Sigmoid colon (tissue), 7 donors: ENCODE measurements at places on chromosomes 7 and 10.

- no peak overlapping the region for H3K27ac ChIP-seq
- H3K36me3 ChIP-seq: peaks cover 29% of the 10 kb centered on the region
- peaks cover 10% of the 10 kb centered on the region for H3K4me1 ChIP-seq
Measured at GRCh38 chr10:75018251-75018650, 93.2 kb upstream of the SAMD8 start.

- no peak overlapping the region for H3K4me3 ChIP-seq
- H3K27me3 ChIP-seq: no peaks in the 10 kb centered on the region
- H3K4me1 ChIP-seq: peaks cover 7% of the 10 kb centered on the region
- no peaks in the 10 kb centered on the region for H3K36me3 ChIP-seq
- no peak for DNase-seq
Measured at GRCh38 chr10:4312051-4312835, 513.8 kb upstream of the AKR1E2 start.

- H3K36me3 ChIP-seq: no peaks in the 10 kb centered on the region
- H3K27ac ChIP-seq: no peak overlapping the region
- no peak overlapping the region for H3K4me3 ChIP-seq
- H3K4me1 ChIP-seq: no peaks in the 10 kb centered on the region
Measured at GRCh38 chr10:130498042-130498441, 361.9 kb downstream of the GLRX3 start.

DNA sequence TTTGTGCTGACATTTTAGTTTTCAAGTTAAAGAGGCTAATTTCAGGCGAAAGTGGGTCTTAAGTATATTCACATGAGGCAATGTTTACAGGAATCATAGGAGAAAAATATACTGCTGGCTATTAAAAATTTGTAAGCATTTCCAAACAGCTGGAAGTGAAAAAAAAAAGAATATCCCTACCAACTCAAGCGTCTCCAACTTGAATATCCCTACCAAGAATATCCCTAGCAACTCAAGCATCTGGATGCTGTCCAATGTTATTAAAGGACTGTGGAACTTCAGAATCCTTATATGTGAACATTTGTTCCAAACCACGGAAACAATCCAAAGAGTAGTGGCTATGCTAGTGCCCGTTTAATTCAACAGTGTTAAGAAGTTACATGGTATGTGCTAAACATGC lies 1303.0 kb downstream of the GATA3 start:
- no peaks in the 10 kb centered on the region for H3K36me3 ChIP-seq
- H3K27ac ChIP-seq: no peak overlapping the region
- no peak overlapping the region for H3K4me3 ChIP-seq
- no peak for DNase-seq
- no peaks in the 10 kb centered on the region for H3K27me3 ChIP-seq
- H3K4me1 ChIP-seq: no peaks in the 10 kb centered on the region

DNA sequence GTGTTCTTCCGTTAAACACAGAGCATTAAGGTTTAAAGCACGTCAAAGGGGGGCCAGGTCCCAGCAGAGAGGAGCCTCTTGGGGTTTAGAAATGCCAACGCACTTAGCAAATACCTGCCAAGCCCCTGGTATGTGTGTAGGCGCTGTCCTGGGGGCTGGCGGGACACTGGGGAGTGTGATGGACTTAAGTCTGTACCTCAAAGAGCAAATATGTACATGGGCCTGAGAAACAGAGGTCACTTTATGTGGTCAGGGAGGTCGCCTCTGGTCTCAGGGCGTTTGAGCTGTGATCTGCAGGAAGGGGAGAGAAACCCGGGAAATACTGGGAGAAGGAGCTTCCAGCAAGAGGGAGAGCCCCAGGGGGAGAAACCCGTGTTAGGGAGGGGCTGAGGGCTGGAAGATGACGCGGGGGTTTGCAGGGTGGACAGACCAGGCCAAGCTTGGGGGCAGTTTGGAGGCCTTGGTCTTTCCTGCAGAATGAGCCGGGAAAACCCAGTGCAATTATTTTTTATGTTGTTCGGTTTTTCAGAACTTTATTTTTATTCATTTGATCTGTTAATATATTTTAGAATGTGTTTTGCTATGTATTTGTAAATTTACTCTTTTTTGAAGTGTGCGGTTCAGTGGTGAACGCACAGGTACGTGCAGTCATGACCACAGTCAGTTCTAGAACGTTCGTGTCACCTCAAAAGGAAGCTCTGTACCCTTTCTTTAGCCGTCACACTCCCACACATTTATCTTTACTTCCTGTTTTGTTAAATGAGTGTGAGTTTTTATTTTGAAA lies 441.4 kb upstream of the FOXK1 start:
- no peaks in the 10 kb centered on the region for H3K27me3 ChIP-seq
- no peak overlapping the region for H3K4me3 ChIP-seq
- no peaks in the 10 kb centered on the region for H3K4me1 ChIP-seq
- H3K27ac ChIP-seq: no peak overlapping the region
- peak; percentile 33 for DNase-seq
- H3K36me3 ChIP-seq: no peaks in the 10 kb centered on the region

GRCh38 chr7:16619979-16620408 lies 25.6 kb downstream of the ANKMY2 start:
- H3K27me3 ChIP-seq: no peaks in the 10 kb centered on the region
- H3K4me1 ChIP-seq: peaks cover 8% of the 10 kb centered on the region
- H3K27ac ChIP-seq: no peak overlapping the region
- no peak for DNase-seq
- H3K36me3 ChIP-seq: no peaks in the 10 kb centered on the region

DNA sequence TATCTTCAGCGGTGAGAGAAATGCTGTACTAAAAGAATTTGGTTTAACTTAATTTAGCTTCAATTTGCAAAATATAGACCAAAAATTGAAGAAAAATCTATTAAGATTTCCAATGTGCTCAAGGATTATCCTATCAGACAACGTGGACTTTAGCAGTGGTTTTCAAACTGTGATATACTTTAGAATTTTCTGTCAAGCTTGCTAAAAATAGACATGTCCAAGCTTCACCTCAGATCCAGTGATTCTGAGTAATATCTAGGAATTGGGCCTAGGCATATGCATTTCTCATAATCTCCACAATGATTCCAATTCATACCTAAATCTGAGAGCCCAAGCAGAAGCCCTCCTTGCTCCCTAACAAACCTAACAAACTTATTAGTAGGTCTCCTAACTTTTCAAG lies 3.4 kb downstream of the WASL start:
- no peak overlapping the region for H3K27ac ChIP-seq
- no peak overlapping the region for H3K4me3 ChIP-seq
- peaks cover 71% of the 10 kb centered on the region for H3K4me1 ChIP-seq
- DNase-seq: no peak

DNA sequence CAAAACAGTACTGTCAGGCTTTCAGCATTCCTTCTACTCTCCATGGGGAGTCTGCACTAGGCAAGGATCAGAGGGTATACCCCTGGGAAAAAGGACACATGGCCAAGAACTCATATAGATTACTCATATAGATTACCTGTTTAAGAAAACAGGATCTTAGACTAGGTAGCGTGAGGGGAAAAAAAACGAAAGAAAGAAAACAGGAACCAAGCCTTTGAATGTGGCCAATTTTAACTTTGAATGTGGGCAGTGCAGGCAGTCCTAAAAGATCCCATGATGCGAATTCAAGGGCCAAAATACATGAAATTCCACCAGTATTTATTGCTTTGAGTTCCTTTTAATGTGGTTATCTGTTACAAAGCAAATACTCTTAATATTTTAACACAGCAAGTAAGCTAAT lies 108.6 kb upstream of the TAC1 start:
- H3K27me3 ChIP-seq: no peaks in the 10 kb centered on the region
- no peak overlapping the region for H3K27ac ChIP-seq
- no peak for DNase-seq
- H3K4me1 ChIP-seq: no peaks in the 10 kb centered on the region
- H3K36me3 ChIP-seq: no peaks in the 10 kb centered on the region
- H3K4me3 ChIP-seq: no peak overlapping the region

GRCh38 chr7:21944616-21945453 lies 864 bp downstream of the CDCA7L start:
- H3K4me1 ChIP-seq: peaks cover 47% of the 10 kb centered on the region
- no peaks in the 10 kb centered on the region for H3K36me3 ChIP-seq
- H3K27ac ChIP-seq: peak overlapping the region; percentile 91
- no peak for DNase-seq
- H3K4me3 ChIP-seq: peak overlapping the region; percentile 75

DNA sequence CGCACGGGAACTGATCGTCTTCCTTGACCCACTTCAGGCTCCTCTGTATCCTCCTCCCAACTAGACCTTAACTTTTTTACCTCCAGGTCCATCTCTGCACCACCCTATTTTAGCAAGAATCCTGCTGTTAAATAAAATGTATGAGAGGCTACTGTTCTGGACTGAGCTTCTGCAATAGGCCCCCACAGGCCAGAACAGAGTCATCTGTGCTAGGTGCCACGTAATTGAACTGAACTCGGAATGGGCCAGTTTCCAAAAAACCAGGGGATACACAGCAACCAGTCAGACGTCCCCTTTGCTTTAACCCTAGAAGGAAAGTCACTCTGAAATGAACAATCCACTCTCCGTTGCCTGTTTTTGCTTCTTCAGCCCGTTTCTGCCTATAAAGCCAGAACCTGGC lies 71.3 kb downstream of the CHST15 start:
- H3K36me3 ChIP-seq: peaks cover 4% of the 10 kb centered on the region
- no peaks in the 10 kb centered on the region for H3K27me3 ChIP-seq
- H3K4me1 ChIP-seq: peaks cover 14% of the 10 kb centered on the region
- DNase-seq: no peak

- no peaks in the 10 kb centered on the region for H3K4me1 ChIP-seq
- DNase-seq: no peak
- H3K36me3 ChIP-seq: no peaks in the 10 kb centered on the region
- H3K27me3 ChIP-seq: no peaks in the 10 kb centered on the region
- H3K27ac ChIP-seq: no peak overlapping the region
Measured at GRCh38 chr7:47066976-47067614, 514.8 kb downstream of the TNS3 start.

GRCh38 chr7:151520419-151521261 lies 945 bp upstream of the RHEB start:
- no peaks in the 10 kb centered on the region for H3K27me3 ChIP-seq
- peak overlapping the region; percentile 72 for H3K4me3 ChIP-seq
- no peaks in the 10 kb centered on the region for H3K36me3 ChIP-seq
- H3K27ac ChIP-seq: peak overlapping the region; percentile 95

DNA sequence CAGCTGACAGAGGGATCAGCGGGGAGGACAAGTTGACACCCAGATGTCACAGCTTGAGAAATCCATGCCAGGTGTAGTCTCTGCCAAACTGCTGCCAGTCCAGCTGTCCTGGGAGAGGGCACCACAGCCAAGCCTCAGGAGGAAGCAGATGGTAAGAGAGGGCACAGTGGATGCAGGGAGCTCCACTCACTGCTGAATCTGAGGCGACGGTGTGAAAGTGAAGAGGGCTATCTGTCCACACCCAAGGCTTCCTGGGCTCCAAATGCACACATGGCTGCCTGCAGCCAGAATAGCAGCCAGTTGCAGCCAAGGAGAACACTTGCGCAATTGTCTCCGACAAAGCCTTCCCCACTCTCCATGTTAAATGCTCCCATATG lies 502.4 kb downstream of the GRID1 start:
- H3K4me3 ChIP-seq: no peak overlapping the region
- H3K4me1 ChIP-seq: no peaks in the 10 kb centered on the region
- no peaks in the 10 kb centered on the region for H3K36me3 ChIP-seq
- no peaks in the 10 kb centered on the region for H3K27me3 ChIP-seq
- no peak for DNase-seq
- H3K27ac ChIP-seq: no peak overlapping the region

GRCh38 chr10:69883310-69884023 lies 81.8 kb downstream of the COL13A1 start:
- no peaks in the 10 kb centered on the region for H3K27me3 ChIP-seq
- no peaks in the 10 kb centered on the region for H3K36me3 ChIP-seq
- H3K27ac ChIP-seq: no peak overlapping the region
- no peak overlapping the region for H3K4me3 ChIP-seq
